Left cardiac atrium (tissue), 4 donors: ENCODE measurements at places on chromosomes 2 and 18.

DNA sequence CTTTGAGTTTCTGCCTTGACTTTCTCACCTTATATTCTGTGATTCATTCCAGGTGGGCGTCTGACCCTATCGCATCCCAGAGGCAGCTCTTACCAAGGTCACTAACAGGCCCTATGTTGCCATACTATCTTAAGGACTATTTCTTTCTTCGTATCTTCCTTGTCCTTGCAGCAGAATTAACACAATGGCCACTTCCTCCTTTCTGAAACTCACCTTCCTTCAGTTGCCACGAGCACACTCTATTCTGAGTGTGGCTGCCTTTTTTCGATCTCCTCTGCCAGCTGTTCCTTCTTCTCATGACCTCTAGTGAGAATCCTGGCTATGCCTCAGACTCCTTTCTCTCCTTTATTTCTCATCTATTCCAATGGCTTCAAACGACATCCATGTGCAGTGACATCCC, 160.4 kb upstream of the CCDC195 start:
- DNase-seq = no peak

DNA sequence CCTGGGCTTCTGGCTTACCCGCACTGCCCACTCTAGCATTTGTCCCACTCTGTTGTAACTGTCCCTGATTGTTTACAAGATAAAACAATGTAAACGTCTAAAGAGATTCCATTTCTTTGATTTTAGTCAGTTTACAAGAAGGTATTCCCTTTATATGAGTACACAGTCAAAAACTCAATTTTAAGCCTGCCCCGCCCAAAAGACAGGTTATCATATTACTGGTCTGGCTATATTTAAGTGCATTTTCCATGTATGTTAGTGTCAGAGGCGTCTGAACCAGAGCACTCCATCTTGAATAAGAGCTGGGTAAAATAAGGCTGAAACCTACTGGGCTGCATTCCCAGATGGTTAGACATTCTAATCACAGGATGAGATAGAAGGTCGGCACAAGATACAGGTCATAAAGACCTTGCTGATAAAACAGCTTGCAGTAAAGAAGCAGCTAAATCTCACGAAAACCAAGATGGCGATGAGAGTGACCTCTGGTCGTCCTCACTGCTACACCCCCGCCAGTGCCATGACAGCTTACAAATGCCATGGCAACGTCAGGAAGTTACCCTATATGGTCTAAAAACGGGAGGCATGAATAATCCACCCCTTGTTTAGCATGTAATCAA, 15.0 kb downstream of the GPR45 start:
- DNase-seq = no peak

GRCh38 chr18:79965119-79965902, 868 bp downstream of the HSBP1L1 start:
- DNase-seq = no peak

- DNase-seq = no peak
Observed at GRCh38 chr2:104965900-104966299, 72.0 kb upstream of the MRPS9 start.

- DNase-seq = no peak
Observed at GRCh38 chr2:54298514-54298913, 42.5 kb upstream of the TSPYL6 start.

GRCh38 chr2:41101281-41101680, 649.4 kb upstream of the SLC8A1 start:
- DNase-seq = no peak

DNA sequence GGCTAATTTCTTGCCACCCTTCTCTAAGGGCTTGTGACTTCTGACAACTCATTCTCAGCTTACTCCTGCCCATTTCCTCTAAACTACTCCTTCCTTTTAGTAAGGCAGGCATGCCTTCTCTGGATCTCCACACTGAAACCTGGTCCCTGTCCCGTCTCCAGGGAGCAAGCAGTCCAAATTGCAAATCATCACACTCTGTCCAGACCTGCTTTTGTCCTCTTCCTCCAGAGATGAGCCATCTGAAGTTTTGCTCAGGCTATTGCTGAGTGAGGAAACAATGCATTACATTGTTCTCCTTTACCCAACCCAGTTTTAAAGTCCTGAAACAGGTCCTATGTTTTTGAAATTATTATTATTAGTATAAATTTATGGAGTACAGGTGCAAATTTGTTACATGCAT, 57.3 kb downstream of the ARHGAP25 start:
- no peak for DNase-seq

GRCh38 chr2:174336501-174337336, 2.0 kb downstream of the SP9 start:
- no peak for DNase-seq

DNA sequence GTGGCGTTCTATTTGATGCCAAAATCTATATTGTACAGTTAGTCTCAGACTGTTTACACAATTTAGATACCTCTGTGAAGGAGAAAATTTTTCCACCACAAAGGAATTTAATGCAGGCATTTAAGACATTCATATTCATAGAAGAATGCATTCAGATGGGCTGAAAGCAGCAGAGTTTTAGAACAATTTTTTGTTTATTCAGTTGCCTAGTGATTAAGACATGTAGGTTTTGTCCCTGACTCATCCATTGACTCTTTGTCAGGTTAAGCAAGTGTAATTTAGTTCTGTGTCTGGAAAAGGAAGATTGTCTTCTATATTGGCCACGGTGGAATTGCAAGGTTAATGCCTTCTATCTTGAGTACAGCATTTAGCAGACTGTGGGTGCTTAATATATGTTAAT, 515.0 kb downstream of the PARD3B start:
- DNase-seq = no peak

GRCh38 chr18:58541789-58542425, 87.0 kb downstream of the ALPK2 start:
- no peak for DNase-seq
